ENCODE measurements at places on chromosomes 4 and X.

GRCh38 chr4:169351872-169352271 is 81.1 kb upstream of the SH3RF1 start:
- no peak for DNase-seq

GRCh38 chrX:105694839-105695238 is 127.5 kb upstream of the NRK start:
- no peak for DNase-seq

DNA sequence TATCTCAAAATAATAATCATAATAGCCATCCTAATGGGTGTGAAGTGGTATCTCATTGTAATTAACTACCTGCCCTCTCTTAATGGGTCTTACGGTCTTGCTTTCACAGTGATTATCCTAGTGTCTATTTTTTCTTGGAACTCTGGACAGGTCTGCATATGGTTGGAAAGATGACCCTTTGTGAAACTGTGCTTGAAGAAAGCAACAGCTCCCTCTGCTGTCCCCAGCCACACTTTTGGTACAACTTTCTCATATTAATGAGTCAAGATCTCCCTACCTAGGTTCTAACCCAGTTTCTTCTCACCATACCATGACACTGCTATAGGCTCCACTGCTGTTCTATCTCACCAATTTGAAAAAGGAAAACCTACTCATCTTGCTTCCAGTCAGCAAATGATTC is 2.4 kb downstream of the TFDP3 start:
- no peak for DNase-seq

GRCh38 chr4:70969076-70969475 is 24.4 kb upstream of the DCK start:
- DNase-seq, result no peak

DNA sequence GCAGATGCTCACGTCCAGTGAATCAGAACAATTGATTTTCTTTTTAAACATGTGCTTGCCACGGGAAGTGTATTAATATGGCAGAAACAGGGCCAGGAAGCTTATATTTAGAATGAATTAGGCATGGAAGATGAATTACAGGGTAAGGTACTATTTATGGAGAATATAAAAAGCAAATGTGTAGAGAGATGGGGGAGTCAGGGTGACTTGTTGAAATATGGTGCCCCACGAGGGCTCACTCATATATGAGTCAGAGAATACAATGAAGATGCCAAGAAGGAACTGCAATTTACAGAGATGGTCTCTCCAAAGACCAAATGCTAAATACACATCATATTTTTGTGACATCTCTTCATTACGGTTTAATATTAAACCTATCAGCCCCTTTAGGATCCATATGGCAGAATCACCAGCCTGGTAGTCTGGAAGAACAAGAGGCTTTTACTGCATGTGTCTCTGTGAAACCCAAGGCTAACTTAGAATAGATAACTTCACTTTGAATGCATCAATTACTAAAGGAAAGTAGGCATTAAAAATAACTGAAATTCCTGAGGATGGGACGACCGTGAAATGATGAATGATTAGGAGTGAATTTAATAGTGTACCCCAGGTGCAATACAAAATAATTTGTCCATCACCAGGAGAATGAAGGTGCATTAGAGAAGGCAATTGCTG is 385.3 kb downstream of the ARHGAP24 start:
- DNase-seq, result no peak

DNA sequence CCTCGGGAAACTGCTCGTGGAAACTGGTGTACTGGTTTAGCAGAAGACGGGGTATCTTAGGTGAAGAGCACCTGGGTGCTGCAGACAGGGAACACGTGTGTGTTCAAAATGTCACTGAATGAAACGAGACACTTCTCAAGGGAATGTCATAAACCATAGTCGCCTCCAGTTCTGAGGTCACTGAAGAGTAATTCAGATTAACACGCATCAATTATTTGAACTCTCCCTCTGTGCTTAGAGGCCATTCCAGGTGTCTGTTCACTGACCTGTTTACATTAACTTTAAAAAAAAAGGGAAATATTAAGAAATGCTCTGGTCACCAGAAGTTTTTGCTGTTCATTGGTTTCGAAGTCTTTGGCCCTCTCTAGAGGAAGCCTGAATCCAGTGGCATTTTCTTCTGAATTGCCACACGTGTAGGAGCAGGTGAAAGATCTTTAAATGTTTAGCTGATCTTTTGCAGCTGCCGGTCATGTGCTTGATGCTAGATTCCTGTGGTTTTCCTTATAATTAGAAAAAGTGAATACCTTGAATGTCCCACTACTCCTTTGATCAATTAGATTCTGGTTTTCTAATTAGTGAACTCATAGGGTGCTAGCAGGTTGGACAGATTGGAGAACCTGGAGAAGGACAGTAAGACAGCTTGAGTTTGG is 330.5 kb downstream of the ARHGAP10 start:
- DNase-seq, result no peak

GRCh38 chrX:20315140-20315539 is 48.4 kb upstream of the RPS6KA3 start:
- DNase-seq, result no peak

DNA sequence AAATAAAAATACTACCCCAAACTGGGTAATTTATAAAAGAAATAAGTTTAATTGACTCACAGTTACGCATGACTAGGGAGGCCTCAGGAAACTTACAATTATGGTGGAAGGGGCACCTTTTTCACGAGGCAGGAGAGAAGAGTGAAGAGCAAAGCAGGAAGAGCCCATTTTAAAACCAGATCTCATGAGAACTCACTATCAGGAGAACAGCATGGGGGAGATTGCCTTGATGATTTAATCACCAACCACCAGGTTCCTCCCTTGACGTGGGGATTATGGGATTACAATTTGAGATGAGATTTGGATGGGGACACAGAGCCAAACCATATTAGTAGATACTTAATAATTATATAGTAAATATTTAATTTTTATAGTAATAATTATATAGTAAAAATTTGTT is 10.1 kb downstream of the CISD2 start:
- no peak for DNase-seq

DNA sequence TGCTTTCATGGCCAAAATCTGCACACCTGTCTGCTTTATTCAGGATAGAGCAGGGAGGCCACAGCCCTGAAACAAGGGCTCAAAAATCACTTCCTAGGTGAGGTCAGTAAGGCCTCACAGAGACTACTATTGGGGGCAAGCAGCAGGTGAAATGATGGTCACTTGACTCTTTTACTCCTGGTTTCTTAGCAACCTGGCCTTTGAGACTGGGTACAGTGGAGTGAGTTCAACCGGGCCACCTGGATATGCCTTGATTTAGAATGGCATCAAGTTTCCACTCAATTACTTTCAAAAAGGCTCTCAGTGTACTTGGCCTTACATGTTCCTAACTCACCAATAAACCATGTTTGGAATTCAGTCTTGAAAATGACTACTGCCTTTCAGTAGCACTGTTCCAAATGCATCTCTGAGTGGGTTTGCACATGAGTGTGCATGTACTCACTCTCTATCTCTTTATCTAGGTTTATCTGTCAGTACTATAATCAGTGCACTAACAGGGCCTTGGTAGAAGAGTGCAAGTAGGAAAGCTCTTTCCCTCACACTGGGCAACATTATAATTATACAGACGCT is 388.2 kb downstream of the OPHN1 start:
- peak; percentile 9 for DNase-seq

GRCh38 chr4:136741468-136741867 is 790.8 kb downstream of the PCDH18 start:
- no peak for DNase-seq

DNA sequence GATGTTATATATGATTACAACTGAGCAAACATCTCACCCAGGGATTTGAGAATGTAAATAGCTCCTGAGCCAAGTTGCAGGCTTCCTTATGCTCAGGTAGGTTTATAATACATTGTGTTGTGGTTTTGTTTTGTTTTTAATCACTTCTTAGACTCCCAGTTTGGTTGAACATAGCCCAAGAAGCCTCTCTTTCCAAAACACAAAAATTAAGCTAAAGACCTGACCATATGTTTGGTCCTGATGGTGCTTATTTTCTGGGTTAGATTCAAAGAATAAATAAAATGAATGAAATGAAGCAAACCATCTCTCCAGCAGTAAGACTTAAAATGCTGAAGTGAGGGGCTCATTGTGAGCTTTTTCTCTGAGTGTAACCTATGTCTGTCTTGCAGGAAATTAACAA is 93.5 kb downstream of the GRXCR1 start:
- no peak for DNase-seq

GRCh38 chr4:673349-674091 is 556 bp downstream of the ATP5ME start:
- DNase-seq, result no peak

DNA sequence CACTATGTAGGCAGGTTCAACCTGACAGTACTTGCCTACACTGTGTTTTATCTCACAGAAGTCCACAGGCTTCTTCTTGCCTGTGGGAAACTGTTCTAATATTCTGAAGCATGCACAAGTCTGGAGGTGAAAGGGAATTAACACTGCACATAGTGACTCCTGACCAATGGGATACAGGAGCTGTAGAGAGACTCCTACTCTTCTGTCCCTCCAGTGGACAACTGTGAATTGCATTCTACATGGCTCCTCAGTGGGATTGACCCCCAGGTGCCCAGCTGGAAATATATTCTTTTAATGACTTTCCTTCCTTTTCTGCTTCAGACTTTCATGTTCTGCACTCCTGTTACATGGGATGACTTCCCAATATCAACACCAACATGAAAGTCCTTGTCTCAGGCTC is 8.2 kb upstream of the YIPF6 start:
- no peak for DNase-seq

DNA sequence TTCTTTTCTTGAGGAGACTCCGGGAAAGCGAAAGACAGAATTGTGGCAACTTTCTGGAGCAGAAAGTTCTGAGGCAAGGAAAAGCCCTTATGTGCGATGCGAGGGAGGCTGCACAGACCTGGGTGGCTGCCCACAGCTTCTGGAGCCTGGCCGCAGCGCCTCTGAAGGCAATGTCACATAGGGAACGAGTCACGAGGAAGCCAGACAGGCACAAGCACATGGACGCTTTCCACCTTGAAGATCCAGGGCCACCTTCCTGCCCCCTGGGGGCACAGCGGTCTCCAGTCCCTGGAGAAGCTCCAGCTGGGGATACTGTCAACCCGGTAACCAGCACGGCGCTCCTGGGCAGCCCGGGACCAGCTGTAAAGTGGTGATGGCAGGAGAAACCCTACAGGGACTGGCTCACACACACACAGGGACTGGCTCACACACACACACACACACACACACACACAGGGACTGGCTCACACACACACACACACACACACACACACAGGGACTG is 69.8 kb downstream of the MTNR1A start:
- no peak for DNase-seq
